ENCODE measurements at places on chromosomes 3 and 15.

DNA sequence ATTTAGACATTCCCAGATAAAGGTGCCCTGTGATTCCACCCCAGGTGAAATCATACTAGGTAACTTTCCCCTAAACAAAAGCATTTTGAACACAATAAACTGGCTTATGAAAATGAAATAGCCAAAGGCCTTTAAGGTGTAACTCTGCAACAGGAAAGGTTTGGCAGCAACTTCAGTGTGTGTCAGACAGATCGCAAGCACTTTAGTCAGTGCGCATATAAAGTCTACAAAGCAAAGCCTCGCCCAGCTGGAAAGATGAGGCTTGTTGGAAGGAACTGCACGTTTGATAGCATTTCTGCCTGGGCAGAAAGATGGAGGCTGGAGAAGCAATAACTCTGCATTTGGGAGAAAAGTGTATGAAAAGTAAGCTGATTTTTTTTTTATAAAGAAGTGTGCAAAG lies 57.9 kb downstream of the PRICKLE2 start:
- DNase-seq: no peak

DNA sequence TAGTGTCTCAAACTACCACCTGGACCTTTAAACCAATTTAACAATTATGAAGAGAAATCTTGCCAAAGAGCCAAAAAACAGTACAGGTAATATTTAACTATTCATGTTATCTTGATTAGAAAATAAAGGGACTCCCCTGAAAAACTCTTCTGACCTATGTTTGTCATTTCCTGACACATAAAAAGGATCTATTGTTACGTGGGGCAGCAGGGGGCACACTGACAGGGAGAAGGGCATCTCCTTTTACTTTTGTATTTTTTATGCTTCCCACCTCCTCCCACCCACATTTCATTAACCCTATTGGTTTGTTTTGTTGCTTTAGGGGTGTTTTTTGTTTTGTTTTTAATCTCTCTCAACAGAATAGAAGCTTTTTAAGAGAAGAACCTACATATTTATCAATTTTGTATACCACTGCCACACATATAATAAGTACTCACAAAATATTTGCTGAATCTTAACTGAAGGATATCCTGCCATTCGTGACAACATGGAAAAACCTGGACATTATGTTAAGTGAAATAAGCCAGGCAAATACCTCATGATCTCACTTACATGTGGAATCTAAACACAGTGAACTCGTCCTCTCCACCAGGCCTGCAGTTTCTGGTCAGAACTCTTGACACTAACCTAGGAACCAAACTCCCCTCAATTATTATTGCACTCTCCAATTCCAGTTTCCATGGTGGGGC lies 17.7 kb downstream of the STAG1 start:
- DNase-seq: no peak

- no peak for DNase-seq
These were observed 578 bp downstream of the OIP5 start for GRCh38 chr15:41331833-41332193.

- DNase-seq: no peak
These were observed 16.9 kb downstream of the ITIH3 start for GRCh38 chr3:52811452-52812011.

- no peak for DNase-seq
These were observed 4.3 kb downstream of the HRG start for GRCh38 chr3:186670155-186670554.

- no peak for DNase-seq
These were observed 1.2 kb upstream of the ZBTB20 start for GRCh38 chr3:115148142-115148790.

- no peak for DNase-seq
These were observed 1.2 kb downstream of the ACOX2 start for GRCh38 chr3:58535531-58536500.

DNA sequence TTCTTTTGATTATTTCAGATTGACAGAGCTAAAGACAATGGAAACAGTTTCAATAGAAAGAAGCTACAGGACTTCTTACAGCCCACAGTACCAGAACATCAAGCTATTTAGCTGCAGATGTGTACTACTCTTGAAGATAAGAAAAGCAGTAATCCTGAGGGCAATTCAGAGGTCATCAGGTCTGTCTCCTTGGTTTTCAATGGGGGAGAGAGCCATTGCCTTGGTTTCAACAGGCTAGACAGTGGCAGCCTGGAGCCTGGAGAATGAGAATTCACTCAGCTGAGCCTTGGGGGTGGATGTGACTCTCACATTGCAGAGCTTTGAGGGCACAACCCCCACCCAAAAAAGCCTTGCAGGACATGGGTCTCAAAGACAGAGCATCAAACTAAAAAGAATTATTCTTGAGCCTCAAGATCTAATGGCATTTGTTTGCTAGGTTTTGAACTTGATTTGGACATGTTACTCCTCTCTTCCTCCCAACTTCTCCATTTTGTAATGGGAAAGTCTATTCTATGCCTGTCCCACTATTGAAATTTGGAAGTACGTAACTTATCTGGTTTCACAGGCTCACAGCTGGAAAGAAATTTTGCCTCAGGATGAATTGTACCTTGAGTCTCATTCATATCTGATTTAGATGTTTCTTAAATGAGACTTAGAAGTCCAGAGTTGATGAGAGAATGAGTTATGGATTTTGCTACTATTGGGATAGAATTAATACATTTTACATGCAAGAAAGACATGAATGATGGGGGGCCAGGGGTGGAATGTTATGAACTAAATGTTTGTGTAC lies 36.9 kb downstream of the PLSCR1 start:
- no peak for DNase-seq

- no peak for DNase-seq
These were observed 1.5 kb upstream of the CACNA2D3 start for GRCh38 chr3:54120657-54121413.

- DNase-seq: no peak
These were observed 9.9 kb downstream of the CCR5 start for GRCh38 chr3:46380471-46381221.

GRCh38 chr3:149044339-149045083 lies 41.8 kb downstream of the HLTF start:
- DNase-seq: no peak

DNA sequence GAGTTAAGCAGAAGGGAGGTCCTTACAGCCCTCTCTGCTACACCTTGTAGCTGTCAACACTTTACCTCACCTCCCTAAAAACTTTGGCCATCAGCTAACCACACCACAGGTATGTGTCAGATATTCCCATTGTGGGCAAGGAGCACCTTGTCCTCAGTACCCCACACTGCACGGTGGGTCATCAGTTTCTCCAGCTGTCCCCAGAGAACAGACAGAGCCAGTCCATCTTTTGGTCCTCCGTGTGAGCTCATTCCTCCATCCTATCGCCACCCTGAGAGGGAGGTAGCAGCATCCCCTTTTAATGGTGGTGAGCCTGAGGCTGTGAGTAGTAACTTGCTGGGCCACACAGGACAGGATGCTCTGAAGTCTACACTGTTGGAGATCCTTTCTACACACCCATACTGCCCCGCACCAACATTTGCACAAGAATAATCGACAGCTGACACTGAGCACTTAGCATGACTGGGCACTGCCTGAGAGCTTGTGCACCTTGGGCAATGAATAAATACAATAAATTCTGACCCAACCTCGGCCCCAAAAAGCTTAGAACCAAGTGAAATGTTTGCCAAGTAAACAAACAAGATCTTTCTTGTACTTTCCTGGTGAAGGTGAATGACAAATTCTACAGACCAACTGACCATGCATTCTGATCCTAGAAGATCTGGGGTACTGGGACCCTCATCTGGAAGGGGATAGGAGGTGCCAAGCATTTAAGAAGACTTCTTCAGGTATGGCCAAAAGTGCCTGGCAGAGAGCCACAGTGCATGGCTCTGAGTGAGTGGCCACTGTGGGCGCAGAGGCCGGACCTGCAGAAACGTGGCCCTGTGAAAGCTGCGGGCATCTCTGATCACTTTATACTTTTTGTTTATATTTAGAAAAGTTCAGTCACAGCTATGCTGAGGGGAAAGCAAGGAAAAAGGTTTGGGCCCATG lies 6.9 kb downstream of the CHCHD4 start:
- no peak for DNase-seq

- no peak for DNase-seq
These were observed 462.4 kb downstream of the RAP2B start for GRCh38 chr3:153624310-153625030.

DNA sequence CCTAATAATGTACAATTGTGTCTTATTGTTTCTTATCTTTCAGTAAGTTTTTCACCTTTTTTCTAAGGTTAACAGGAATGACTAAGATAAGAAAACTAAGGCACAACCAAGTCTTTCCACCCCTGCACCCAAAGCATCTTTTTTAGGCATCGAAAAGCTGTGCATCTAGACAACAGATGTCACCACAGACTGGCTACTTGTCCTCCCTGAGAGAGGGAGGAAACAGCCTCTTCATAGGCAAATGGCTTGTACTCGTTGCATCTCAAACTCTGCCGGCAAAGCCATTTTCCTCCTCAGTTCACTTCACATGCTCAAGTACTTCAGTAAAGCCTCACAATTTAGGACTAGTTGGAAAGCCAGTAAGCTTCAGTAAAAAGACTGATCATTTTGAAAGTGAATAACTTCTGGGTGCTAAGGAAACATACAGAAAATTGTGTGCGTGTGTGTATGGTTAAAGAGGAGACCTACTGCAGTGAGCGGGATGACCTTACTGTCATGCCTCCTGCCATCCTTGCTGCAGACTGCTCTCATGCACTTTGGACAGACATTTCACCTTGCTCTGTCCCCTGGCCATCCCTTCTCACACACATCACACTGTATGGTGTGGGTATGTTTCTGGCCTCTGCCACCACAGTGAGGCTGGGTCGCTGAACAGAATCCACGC lies 36.5 kb upstream of the HACD2 start:
- DNase-seq: no peak

- no peak for DNase-seq
These were observed 61.2 kb downstream of the LPP start for GRCh38 chr3:188215129-188215528.

- DNase-seq: no peak
These were observed 9.5 kb downstream of the STT3B start for GRCh38 chr3:31542246-31542645.

- no peak for DNase-seq
These were observed 101.6 kb downstream of the ZPLD1 start for GRCh38 chr3:102536456-102536855.

DNA sequence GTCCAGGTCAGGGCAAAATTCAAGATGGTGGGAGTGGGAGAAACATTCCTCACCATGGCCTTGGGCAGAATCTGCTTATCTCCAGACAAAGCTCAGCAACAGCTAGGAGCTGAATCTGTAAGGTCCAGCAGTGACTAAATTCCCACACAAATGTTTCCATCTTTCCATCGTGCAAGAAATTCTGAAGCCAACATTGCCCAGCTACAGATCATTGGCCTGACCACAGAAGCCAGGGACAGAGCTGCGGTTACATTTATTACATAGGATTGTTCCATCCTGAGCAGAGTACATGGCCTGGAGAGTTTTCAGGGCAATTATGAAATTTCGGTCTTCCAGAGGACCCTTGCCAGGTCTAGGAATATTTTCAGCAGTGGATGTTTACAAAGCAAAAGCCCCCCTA lies 100.3 kb downstream of the LIPC start:
- DNase-seq: no peak

DNA sequence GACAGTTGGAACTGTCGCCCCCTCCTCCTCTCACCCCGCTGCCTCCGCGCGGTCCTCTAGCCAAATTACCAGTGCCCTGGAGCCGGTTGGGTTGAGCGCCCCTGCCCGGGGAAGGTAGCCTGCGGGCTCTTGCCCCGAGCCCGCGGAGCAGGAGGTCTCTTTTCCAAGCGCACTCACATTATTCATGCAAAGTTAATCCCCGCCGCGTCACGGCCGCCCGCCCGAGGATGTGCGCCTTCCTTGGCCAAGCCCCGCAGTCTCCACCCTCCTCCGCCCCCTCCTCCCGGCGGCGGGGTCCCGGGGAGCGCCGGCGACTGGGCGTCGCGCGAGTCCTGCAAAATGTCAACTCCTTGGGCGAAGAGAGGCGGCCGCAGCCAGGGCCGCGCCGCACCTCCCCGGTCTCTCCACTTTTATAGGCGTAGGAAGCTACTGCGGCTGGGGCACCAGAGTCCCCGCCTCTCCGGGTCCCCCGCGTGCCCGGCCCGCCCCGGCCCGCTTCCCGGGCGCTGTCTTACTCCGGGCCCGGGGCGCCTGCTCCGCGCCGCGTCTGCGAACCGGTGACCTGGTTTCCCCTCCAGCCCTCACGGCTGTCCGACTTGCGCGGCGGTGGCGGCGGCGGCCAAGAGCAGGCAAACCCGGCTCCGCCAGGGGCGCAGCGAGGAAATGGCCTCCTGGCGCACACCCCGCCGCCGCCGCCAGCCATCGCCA lies at the start of gene THRB:
TSS of gene THRB (minus strand) at position 233 of the 708 bp plus-strand sequence.
- DNase-seq: no peak

GRCh38 chr15:90419738-90420406 lies 31.8 kb downstream of the IQGAP1 start:
- no peak for DNase-seq

- DNase-seq: no peak
These were observed 189.5 kb downstream of the TPRG1 start for GRCh38 chr3:189361103-189361835.

- no peak for DNase-seq
These were observed 18.7 kb downstream of the OCA2 start for GRCh38 chr15:28080386-28080785.

DNA sequence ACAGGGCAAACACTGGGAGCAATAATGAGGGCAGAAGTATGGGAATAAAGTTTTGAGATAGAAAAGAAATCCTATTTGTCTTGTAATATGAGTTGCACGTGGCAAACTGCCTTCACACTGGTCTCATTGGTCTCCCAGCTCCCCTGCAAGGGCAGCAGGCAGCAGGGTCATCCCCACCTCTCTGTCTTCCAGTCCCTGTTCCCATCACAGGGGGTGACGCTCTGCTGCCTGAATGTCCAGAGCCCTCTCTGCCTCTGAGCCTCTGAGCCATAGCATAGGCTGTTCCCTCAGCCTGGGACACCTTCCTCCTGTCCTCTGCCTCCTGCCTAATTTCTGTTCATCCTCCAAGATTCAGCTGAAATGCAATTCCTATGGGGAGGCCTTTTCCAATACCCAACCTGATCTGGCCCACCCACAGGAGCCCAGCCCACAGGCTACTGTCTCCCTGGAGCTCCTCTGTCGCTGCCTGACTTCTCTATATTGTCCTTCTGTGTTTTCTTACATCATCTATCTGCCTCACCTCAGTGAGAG lies 12.1 kb upstream of the SKOR1 start:
- DNase-seq: no peak

GRCh38 chr3:96478496-96478895 lies 335.9 kb upstream of the EPHA6 start:
- DNase-seq: no peak

GRCh38 chr15:72365844-72366243 lies 10.0 kb downstream of the HEXA start:
- DNase-seq: no peak

- no peak for DNase-seq
These were observed 61.7 kb downstream of the TFDP2 start for GRCh38 chr3:142087676-142088075.

DNA sequence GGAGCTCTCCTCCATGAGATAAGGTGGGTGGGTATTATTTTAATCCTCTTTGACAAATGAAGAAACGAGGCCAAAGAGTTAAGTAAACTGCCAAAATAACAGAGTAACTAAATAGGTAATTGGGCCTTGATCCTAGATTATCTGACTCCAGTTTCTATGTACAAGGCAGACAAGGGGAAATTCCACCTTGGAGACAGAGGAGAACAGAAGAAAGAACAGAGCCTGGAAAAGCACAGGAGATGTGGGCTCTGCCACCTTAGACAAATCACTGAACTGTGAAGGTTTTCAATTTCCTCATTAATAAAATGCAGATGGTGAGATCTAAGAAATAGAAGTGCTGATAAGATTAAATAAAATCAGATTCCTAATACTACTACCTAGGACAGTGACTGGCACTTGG lies 310.2 kb upstream of the TLE3 start:
- no peak for DNase-seq

Data from NCI-H187 treated with DMSO at 0.1 percent for 48 hours (cell line).